ENCODE measurements at places on chromosomes 5 and 9.

GRCh38 chr9:14678776-14679175 is 14.5 kb downstream of the ZDHHC21 start:
- no peak for DNase-seq

DNA sequence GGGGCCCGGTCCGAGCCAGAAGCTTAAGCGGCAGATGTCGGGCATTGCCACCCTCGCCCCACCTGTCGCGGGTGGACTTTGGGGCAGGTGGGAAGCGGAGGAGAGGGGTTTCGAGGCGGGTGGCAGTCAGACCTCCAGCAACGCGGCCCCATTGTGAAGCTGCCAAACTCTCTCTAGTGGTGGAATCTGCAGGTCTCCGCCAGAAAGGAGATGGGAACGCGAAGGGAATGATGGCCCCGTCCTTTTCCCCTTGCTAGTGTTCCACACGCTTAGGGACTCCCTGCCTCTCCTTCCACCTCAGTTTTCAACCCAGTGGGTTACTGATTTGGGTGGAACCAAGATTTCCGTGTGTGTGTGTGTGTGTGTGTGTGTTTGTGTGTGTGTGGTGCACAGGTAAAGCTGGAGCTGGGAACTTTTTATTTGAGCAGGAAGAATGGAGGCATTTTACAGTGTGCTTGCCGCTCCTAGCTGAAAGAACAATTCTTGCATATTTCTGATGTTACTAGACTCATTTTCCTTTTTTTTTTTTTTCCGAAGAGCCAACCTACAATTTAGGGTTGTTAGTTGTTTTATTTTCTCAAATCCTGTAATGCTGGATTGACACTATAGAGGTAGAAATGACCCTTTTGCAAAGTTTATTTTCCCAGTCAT is 1.3 kb downstream of the MACIR start:
- peak; percentile 15 for DNase-seq

GRCh38 chr5:134120386-134121138 is 6.1 kb downstream of the TCF7 start:
- no peak for DNase-seq

GRCh38 chr9:128159522-128159783 is 612 bp upstream of the BBLN start:
- no peak for DNase-seq

DNA sequence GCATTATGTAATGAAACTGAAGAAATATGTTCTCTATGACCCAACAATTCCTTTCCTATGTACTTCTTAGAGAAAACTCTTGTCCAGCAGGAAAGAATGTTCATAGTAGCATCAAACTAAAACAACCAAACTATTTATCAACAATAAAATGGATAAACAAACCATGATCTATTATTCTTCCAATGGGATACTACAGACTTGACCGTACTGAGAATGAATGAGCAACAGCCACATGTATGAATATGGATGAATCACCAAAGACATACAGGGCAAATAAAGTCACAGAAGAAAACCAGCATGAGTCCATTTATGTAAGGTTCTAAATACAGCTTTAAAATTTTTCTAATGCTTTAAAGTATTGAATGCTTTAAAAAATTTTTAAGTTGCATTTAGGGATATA is 73.6 kb upstream of the SUSD1 start:
- DNase-seq = no peak

- DNase-seq = no peak
Measured at GRCh38 chr5:91318724-91319123, 64.4 kb downstream of the ARRDC3 start.

DNA sequence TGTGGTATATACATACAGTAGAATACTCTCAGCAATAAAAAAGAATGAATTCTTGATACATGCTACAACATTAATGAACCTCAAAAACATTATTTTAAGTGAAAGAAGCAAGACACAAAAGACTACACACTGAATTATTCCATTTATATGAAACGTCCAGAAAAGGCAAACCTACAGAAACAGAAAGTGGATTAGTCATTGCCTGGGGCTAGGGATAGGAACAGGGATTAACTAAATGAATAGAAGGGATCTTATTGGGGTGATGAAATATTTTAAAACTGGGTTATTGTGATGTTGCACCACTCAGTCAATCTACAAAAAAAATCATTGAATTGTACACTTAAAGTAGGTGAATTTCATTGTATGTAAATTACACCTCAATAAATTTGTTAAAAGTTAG is 326.7 kb downstream of the PIK3R1 start:
- no peak for DNase-seq

DNA sequence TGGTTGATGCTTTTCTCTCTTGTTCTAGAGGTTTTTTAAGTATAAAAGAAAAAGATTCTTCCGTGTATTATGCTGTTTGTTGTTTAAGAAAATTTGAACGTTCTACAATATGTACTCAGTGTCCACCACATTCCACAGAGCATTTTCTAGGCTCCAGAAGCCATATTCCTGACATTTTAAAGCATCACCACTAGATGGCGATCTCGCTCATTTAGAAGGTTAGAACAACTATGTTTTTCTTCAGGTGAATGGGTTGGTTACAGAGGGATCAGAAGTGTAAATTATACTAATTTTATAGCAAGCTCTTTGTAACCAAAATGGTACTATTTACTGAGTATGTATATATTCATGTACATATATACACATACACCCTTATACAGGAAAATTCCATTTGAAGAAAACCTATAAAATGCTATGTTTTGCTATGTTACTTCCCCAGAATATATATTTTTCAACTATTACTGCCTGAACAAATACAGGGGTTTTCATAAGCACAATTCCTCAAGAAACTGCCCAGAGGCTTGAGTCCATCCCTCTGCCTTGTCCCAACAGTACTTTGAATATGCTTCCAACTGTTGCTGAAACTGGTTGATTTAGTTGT is 284.3 kb downstream of the CCDC171 start:
- peak; percentile 60 for DNase-seq

- DNase-seq = no peak
Measured at GRCh38 chr5:141694479-141694878, 12.4 kb upstream of the ARAP3 start.

DNA sequence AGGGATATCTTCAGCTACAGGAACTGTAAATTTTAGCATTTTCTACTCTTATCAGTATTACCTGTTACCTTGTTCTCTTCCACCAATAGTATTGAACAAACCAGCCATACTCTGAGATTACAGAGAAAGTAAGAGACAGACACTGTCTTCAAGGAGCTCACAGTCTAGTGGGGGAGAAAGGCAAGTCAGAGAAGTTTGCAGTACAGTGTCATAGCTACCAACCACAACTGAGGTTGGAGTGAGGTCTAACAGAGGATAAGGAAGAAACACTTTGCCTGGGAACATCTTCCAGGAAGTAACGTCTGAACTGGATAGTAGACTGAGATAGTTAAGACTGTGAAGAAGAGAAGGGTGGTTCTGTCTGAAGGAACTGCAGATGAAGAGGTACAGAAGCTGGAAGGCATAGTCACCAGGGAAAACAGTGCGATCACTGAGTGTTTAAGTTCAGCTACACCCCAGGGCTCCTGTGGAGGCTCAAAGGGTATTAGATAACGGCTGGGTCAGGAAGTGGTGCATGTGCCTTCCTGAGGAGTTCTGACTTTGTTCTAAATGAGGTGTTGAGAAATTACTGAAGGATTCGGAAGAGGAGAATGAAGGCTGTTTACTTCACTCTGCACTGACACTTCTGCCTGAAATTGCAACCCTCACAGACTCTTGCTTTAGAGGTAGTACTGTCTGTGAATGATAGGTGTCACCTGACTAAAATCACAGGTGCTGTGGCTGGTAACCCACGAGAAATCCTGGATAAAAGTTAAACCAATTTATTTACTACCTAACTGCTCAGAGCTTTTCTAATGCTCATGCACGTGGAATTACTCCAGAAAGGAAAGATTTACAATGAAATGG is 841.6 kb downstream of the MAT2B start:
- DNase-seq = no peak

GRCh38 chr5:67678594-67678993 is 482.0 kb upstream of the CD180 start:
- DNase-seq = no peak

- no peak for DNase-seq
Measured at GRCh38 chr5:107572715-107573368, 97.9 kb downstream of the EFNA5 start.

DNA sequence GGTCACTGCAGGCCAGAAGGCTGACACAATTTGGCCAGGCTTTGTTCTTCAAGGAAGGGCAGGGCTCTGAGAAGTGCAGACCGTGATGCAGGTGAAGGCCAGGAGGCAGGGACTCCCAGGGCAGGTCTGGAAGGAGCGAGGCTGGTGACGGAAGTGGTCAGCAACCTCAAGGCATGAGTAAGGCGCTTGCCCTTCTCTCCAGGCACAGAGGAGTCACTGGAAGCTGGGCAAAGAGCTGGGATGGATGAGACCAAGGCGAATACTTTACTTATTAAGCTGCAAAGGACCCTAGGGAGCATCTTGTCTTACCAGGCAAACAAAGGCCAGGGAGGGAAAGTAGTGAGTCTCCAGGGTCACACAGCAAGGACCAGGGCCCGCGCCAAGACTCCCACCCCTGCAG is 18.6 kb downstream of the IRF1 start:
- DNase-seq = no peak
